ENCODE measurements at places on chromosomes 7 and 10. TPM values are rescaled to one million over a fixed set of nuclear protein-coding genes. Genes with fewer than 3 reads are reported as not detected.

The ZNF736 gene
- total RNA-seq = 15.5 TPM

The ZC3HAV1L gene
- total RNA-seq = 2.3 TPM

The SHH gene
- not detected for total RNA-seq

The CNNM1 gene
- not detected for total RNA-seq

The SPDYE6 gene
- total RNA-seq = not detected

The POLR2J gene
- total RNA-seq = 79.1 TPM

The NXPH1 gene
- total RNA-seq = not detected

The SLC18A3 gene
- not detected for total RNA-seq

The HECW1 gene
- 2.5 TPM for total RNA-seq

The CALHM2 gene
- 20.2 TPM for total RNA-seq

The RNLS gene
- total RNA-seq = not detected

The GPR22 gene
- total RNA-seq = not detected

The NEBL gene
- 2.2 TPM for total RNA-seq

The CDNF gene
- total RNA-seq = 4.4 TPM

The MRPS24 gene
- total RNA-seq = 123 TPM

The NPC1L1 gene
- 0.03 TPM for total RNA-seq

The KDM7A gene
- 15.8 TPM for total RNA-seq

The ZNF488 gene
- total RNA-seq = 0.15 TPM

The VGF gene
- total RNA-seq = 338 TPM

The TSPAN14 gene
- 34.0 TPM for total RNA-seq
